ENCODE measurements at places on chromosomes 7 and 10.

DNA sequence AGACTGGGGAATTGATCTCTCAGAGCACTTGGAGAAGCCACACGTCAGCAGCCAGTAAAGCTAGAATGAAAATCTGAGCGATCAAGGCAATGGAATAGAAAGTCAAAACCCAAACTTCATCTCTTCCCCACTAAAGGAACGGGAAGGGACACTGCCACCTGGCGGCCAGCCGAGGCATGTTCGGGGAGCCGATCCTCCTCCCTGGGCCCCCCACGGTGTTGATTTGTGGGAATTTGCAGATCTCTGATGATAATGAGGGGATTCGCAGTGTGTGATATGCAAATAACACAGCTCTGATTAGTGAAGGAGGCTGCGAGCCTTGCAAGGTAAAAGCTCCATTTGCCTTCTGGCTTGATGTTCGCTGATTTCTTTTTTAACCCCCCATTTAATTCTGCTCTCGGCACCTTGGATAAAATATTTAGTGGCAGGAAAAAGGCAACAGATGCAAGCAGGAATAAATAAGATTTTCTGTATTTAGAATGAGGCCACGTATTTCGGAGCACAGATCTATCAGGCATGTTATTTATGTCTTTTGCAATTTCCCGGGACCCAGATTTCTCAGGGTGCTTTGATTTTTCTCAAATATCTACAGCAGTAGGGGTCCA lies 258.6 kb downstream of the PAXIP1 start:
- DNase-seq: no peak

- no peak for DNase-seq
Observed at GRCh38 chr10:98308669-98309365, 40.8 kb upstream of the LOXL4 start.

GRCh38 chr10:96082748-96083147 lies 39.4 kb downstream of the CCNJ start:
- no peak for DNase-seq

DNA sequence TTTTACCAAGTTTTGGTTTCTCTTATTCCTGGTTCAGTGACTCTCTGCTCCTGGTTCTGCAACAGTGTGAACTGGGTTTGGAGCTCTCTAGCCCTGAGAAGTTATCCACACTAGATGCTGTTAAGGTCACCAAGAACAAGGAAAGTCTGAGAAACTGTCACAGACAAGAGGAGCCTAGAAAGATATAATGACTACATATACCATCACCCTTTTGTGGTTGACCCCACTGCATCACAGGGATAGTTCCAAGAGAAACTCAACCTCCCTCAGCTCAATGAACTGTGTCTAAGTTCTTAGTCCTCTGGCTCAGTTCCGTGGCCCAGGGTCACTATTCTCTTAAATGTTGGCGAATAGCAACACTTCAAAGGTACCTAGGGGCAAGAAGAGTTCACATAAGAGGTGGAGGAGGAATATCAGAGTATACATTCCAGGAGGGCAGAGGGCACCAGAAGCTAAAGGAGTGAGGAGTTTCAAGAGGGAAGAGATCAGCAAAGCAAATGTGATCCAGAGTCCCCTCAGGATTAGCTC lies 171.5 kb downstream of the BUB3 start:
- no peak for DNase-seq

DNA sequence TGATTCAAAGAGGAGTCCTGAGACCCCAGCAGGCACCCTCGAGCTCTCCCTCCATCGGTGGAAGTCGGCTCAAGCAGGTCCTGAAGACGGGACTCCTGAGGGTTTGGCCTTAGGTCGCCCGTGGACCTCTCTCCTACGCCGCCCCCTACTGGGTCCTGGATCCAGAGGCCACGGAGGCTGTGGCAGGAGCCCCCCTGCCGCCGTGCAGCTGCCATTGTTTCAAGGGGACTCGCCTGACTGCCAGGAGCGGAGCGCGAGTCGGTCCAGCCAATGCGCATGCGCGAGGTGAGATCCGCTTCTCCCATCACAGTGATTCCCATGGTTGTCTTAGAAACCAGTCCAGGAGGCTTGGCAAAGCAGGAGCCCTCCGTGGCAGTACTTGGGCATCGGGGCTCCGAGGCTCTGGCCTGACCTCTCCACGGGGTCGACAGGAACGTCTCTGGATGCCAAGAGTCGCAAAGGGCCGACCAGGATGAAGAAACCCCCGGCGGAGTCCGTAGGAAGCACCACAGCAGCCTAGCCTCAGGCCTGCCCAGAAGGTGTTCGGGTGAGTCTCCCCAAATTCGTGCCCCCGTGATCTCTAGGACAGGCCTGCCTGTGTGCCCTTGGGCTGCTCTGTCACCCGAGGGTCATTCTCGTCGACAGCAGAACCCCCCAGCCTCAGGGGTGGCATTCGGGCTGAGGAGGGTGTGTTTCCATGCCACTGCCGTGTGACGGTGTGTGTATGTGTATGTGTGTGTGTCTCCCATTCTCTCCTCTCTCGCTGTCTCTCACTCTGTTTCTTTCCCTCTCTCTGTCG lies 322.3 kb downstream of the ZNF716 start:
- DNase-seq: no peak

DNA sequence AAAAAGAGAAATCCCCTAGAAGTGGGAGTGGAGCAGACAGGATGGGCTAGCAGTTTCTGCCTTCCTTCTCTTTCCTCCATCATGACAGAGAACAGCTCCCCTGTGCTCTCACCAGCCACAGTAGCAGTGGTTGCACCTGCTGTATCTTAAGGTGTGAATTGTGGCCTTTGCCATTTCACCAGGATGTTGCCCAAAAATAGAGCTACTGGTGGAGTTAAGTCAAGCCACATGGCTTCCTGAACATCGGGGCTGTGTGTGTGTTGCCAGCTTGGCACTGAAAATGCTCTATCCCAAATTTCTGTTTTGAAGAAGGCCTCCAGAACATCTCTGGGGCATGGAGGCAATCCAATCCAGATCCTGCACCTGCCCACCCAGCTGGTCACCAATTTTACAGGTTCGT lies 348.7 kb downstream of the EXOC4 start:
- no peak for DNase-seq

DNA sequence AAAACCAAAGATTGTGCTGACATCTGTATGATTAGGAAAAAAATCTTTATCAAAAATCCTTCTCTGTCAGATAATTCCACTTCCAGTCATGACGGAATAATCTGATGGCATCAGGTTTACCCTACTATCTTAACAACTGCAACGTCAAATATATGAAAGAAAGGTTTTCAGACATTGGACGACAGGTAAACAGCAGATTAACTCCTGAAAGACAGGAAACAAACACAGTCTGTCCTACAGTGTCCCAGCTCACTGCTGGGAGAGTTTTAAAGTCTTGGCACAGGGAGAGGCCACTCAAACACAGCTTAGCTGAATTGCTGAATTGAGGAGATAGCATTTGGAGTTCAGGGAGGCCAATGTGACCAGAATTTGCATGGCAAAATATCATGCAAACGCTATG lies 186.3 kb upstream of the KCTD7 start:
- no peak for DNase-seq

GRCh38 chr10:68469838-68470237 lies 1.9 kb downstream of the DNA2 start:
- no peak for DNase-seq

DNA sequence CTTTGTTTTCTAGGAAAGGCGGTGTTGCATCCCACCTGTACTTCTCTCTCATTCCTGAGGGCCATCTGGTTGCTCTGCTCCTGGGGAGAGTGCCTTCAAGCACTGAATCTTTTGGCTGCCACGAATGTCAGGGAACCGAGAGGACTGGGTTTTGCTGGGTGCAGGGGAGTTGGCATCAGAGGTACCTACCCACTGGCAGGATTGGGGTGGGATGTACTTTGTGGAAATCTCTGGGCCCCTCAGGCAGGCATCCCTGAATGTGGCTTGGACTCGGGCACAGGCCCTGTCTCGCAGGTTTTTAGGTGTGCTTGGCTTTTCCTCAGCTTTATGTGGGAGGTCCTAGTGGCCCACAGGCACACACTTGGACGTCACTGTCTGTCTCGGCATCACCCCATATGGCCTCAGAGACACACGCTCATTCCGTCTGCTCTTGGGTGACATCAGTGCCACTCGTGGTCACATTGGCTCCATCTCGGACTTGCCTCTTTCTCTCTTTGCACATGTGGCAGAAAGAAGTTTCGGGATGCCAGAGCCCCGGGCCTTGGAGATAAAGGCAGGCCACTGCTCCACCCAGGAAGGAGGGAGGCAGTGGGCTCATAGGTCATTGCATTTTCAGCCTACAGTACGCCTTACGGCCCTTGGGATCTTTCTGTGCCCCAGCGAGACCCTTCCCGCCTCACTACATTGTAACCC lies 325.6 kb downstream of the ZNF716 start:
- DNase-seq: no peak

- DNase-seq: no peak
Observed at GRCh38 chr7:31811650-31812461, 124.8 kb downstream of the PPP1R17 start.

GRCh38 chr10:71316056-71316785 lies 2.8 kb upstream of the SLC29A3 start:
- DNase-seq: no peak

DNA sequence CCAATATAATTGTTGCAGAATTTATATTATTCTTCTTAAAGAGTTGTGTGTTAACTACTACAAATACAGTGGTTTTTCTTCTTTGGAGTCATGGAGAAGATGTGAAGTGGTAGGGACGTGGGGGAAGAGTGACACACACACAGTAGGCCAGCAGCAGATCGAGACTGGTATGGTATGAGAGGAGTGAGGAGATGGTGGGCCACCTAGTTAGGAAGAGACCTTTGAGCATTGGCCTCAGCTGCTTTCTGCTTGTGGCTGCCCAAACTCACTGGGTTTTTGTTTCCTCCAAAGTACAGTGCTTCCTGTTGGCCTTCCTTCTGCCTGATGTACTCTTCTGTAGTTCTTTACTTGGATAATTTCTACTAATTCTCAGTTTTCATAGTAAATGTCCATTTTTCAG lies 14.6 kb downstream of the VCL start:
- no peak for DNase-seq

GRCh38 chr7:122790591-122790990 lies 87.9 kb upstream of the RNF148 start:
- no peak for DNase-seq

GRCh38 chr7:20737840-20738448 lies 48.7 kb downstream of the SP8 start:
- DNase-seq: no peak

- DNase-seq: no peak
Observed at GRCh38 chr10:131814567-131815265, 86.1 kb upstream of the PPP2R2D start.

DNA sequence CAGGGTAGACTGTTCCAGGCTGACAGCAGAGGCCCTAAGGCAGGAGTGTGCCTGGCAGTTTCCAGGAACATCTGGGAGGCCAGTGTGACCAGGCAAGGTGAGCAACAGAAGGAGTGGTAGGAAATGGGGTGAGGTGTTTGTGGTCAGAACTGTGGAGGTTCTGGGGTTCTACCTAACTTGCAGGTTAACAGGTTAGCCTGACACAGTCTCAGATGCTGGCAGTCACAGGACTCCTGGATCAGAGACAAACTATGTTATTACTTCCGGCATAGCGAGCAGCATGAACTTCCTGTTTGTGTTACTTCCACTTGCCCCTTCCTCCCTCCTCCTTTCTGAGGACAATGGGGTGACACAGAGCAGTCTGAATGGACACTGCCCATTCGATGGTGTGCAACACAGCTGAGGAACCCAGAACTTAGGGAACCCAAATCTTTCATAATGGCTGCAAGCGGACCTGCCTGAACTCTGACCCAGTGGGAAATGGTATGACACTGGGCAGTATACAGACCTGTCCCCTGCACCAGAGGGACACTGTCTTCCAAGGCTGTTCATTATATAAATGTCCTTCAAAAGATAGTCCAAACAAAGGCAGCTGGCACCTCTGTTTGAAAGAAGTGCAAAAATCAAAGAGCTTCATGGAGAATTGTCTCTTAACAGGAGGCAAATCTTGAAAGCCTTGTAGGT lies 3.9 kb upstream of the SAR1A start:
- DNase-seq: no peak
